ENCODE measurements at places on chromosomes 4 and X.

DNA sequence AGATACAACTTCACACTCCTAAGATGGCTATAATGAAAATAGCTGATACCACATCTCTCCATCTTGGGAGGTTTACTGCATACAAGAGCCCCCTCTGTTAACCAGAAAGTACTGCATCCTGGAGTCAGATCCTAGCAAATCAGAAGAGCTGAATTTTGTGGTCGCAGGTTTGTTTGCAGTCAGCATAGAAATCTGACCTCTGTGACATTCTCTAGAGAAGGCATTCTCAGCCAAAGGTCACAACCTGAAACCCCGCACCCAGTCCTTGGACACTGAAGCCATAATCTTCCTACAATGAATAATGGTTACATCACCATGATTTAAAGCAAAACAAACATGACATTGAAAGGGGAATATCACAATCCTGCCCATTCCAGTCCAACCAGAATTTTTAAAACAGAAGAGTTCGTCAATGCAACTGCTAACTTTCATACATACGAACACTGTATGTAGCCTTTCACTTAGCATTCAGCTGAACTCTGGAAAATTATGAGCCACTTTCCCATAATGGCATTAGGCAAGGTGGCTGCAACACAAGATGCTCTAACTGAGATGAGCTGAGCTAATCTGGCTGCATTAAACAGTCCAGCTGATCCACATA, 17.6 kb downstream of the HS6ST2 start:
- DNase-seq, result peak; percentile 37

- DNase-seq, result no peak
Observed at GRCh38 chr4:189838821-189839497, 101.7 kb upstream of the FRG1 start.

DNA sequence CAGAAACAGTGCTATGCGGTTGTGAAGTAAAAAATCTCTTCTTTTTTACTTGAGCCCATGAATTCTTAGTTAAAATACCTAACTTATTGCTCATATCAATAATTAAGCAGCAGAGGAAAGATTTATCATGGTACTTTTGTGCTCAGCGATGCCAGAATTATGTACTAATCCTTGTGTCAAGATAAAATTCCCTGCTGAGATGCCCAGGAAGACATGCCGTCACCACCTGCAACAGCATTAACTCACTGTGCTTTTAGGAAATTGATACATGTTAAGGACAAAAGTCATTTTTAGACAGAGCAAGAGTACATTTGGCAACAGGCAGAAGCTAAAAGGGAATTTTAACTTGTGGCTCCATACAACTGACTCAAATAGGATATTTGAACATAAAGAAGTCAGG, 138.9 kb downstream of the NPNT start:
- no peak for DNase-seq

- no peak for DNase-seq
Observed at GRCh38 chrX:107831071-107831730, 5.5 kb downstream of the MID2 start.

- no peak for DNase-seq
Observed at GRCh38 chrX:39499996-39500395, 597.8 kb downstream of the BCOR start.

GRCh38 chrX:1581132-1581531, 10.3 kb upstream of the AKAP17A start:
- peak; percentile 56 for DNase-seq

DNA sequence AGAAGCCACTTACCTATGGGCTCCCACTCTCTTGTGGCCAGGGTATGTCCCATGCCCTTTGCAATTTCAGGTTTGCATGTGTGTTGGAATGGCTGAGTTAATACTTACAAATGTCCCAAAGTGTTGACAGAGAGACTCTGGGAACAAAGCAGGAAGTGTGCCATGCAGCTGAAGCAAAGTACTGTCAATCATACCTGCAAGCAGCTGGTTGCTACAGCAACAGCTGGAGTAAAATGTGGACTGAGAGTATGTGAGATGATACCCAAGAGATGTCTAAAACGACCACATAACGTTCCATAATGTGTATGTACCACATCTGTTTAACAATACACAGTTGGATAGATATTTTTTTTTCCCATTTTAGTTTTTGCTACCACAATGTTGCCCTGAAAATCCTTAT, 82.8 kb upstream of the CAMK2D start:
- DNase-seq, result no peak

DNA sequence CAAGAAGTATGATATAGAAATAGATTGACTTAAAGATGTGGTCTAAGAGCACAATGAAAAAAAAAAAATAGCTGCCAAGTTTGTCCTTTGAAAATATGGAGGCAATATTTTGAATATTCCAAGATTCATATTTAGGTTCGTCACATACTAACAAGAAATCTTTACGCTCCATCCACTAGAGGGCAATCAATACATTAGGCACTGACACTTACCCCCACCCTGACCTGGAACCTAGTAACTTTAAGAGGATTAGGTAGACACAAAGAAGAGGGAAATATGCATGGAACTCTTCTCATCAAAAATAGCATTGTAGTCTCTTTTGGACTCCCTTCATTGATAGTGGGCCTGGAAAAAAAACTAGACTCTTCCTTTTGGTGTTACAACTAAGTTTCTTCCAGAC, 1108.1 kb downstream of the PCDH19 start:
- DNase-seq, result peak; percentile 8

DNA sequence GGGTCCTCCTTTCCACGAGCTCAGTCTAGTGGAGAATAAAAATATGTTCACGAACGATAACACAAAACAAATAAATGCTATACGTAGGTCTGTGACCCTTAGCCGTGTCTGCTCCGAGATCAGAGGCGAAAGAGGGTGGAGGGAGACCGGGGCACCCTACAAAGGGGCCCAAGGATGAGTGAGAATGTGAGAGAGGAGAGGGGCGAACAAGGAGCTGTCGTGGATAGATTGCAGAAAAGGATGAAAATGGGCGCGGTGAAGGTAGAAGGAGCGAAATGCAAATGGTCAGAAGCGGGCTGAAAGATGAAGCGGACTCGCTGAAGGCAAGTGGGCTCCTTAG, 6.2 kb upstream of the ZBTB33 start:
- DNase-seq, result no peak

- no peak for DNase-seq
Observed at GRCh38 chrX:3520458-3520857, 174.0 kb upstream of the MXRA5 start.

GRCh38 chrX:121356850-121357171, 309.4 kb downstream of the GLUD2 start:
- no peak for DNase-seq

GRCh38 chrX:111646515-111646914, 34.5 kb upstream of the ALG13 start:
- no peak for DNase-seq

DNA sequence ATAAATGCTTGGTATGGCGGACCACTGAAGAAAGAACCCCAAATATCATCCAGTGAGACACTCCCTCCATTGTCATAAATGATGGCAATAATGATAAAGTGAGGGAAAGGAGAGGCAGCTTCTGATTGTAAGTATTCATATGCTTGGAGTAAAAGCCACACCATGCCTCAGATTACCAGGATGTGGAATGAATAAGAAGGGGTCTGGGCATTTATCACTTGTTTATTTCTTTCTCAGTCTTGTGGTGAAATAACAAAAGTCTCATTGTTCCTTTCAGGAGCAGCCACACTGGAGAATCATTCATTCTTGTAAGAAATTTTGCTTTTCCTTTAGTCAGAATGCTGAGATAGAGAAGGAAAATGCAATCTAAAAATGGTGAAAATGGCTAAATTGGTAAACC, 21.7 kb downstream of the F8 start:
- DNase-seq, result no peak

GRCh38 chrX:31038575-31039326, 33.1 kb downstream of the FTHL17 start:
- peak; percentile 26 for DNase-seq

DNA sequence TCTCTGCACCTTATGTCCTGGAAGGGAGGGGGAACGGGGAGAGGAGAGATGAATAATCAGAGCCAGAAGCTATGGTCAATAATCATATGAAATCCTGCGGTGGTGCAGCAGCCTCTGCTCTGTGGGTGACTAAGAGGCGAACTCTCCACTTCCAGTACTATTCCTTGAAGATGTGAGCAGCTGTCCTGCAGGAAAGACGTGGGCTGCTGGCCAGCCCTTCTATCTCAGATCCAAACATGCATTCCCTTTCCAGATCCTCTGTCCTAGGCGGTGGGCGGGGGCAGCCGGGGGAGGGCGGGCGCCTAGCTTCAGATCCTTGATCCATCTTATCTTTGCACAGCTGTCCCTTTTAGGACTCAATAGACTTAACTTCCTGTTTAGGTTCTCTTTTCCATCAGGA, 34.5 kb downstream of the SPINK2 start:
- DNase-seq, result peak; percentile 25

GRCh38 chrX:53412446-53412845, 10.0 kb downstream of the SMC1A start:
- DNase-seq, result no peak

DNA sequence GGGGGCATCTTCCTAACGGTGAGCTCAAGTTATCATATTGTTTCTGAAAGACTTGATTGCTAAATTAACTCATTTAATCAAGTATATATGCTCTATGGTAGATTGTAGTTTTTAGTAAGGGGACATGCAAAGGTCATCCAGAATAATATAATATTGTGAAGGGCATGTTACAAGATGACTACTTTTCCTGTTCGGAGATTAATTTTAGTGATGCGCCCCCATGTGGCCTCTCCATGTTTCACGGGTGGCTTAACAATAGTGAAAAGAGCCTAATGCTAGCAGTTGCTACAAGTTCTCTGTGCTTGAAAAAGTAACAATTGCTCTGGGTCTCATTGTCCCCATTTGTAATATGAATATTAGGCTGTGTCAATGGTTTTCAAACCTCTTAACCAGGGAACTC, 12.2 kb downstream of the SMPX start:
- no peak for DNase-seq

DNA sequence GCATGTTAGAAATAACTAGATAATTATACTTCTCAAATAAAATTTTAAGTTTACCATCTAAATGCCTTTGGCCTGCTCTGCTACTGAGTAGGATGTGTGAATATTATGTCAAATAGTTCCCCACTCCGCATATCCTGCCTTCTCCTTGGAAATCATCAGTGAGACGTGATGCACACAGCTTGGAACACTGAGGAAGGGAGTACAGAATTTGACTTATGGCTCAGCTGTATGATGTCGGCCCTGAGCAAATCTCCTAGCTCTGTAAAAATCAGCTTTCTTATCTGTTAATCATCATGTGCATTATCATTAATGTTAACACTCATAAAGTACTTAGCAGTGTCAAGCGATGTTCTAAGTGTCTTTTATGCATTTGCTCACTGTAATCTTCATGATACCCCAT, 241.0 kb upstream of the ANKRD50 start:
- DNase-seq, result no peak

- peak; percentile 89 for DNase-seq
Observed at GRCh38 chr4:21948347-21949072, at the start of gene KCNIP4. Gene KCNIP4 (minus strand): TSS chr4:21948772.

DNA sequence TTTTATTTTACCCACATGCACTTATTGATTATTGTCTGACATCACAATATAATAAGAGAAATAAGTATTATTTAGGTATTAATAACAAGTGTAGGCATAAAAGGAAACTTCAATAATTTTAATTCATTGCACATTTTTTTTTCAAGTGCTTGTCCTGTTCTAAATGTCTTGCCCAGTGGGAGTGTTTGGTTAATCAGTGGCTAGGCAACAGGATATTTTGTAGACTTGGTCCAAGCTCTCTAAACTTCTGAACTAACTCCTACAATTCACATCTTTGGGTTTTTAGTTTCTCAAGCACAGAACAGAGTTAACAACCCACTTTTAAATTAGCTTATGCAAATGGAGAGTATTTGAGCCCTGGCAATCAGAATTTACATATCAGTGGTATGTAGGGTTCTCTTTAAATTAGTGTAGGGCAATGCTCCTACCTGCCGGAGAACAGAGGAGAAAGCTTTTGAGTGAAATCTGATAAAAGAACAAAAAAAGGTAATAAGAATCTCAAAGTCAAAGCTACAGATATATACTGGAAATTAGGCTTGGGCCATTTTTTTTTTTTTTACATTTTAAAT, 353.5 kb downstream of the ADGRL3 start:
- DNase-seq, result no peak

GRCh38 chr4:159606835-159607234, 504.0 kb downstream of the RAPGEF2 start:
- no peak for DNase-seq

- DNase-seq, result no peak
Observed at GRCh38 chrX:139815771-139816170, 107.8 kb upstream of the MCF2 start.

- DNase-seq, result no peak
Observed at GRCh38 chr4:150368667-150369066, 213.3 kb upstream of the MAB21L2 start.

GRCh38 chrX:72609313-72609712, 36.7 kb upstream of the HDAC8 start:
- DNase-seq, result peak; percentile 14

GRCh38 chrX:102154900-102155805, 624 bp downstream of the BEX5 start:
- DNase-seq, result no peak

DNA sequence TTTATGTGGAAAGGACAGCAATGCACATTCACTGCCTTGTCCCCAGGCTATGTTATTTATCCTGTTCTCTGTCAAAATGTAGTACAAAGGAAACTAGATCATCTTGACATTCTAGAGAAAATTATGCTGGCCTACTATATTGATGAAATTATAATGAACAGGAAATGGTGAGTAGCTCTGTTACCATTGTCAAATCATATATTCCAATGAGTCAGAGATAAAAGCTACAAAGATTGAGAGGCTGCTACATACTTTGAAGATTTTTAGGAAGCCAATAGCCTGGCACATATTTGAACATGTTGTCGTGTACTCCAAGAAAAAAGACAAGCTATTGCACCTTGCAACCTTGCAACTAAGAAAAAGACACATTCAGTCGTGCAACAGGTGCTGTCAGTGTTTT, 52.7 kb upstream of the TET2 start:
- DNase-seq, result no peak

- no peak for DNase-seq
Observed at GRCh38 chr4:163071308-163071707, 95.4 kb downstream of the NAF1 start.

DNA sequence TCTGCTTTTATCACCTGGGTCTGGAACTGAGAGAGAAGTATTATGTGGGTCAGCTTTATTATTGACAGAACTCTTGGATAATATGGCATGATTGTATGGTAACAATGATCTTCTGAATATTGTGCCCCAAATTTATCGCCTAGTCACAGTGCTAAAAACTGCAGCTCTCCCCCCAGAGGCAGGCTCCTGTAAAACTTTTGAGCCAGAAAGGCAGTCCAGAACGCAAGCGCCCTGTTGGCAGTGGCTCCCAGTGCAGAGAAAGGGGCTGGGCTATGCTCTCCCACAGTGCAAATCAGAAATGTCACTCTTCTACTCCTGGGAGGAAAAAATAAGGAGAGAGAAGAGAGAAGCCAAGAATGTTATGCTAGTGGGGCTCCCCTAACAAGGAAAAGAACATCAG, 50.5 kb downstream of the HELT start:
- DNase-seq, result peak; percentile 40

- DNase-seq, result no peak
Observed at GRCh38 chr4:37976507-37976906, 16.3 kb downstream of the PTTG2 start.

Data from iPS-NIHi11 (cell line).